ENCODE measurements at places on chromosomes 3 and 15. TPM values are rescaled to one million over a fixed set of nuclear protein-coding genes. Genes with fewer than 3 reads are reported as not detected.
A peak's percentile ranks its signal among the peaks of the same experiment; 100 is the strongest.

NANOGP8 gene
- total RNA-seq = 0.46 TPM

DNAH1 gene
- 13.8 TPM for total RNA-seq

TEX9 gene
- 12.8 TPM for total RNA-seq

ATP10A gene
- 19.8 TPM for total RNA-seq

CASR gene
- 54.0 TPM for total RNA-seq

ECE2 gene
- 0.14 TPM for total RNA-seq

FAM227B gene
- 6.0 TPM for total RNA-seq

SHC4 gene
- 3.7 TPM for total RNA-seq

FAM107A gene
- total RNA-seq = 6.4 TPM

DNA sequence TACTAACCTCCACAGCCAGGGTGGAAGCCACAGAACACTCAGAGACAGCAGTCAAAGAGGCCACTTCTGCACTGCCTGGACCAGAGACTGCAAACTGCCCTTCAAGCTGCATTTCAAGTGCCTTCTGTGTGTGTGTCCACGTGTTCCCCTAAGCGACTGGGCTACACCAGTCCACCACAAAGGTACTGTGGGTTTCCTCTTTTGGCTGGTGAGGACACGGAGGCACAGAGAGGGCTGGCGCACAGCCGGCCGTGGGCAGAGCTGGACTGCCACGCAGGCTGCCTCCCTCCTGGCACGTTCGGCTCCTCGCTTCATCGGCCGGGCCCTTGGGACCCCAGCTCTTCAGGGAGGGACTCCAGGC is 60.9 kb downstream of the MGLL start:
- no peak for DNase-seq

- no peak for DNase-seq
Measured at GRCh38 chr3:88195951-88196434, 46.2 kb downstream of the C3orf38 start.

- DNase-seq = no peak
Measured at GRCh38 chr3:113643583-113643982, 52.9 kb downstream of the USF3 start.

DNA sequence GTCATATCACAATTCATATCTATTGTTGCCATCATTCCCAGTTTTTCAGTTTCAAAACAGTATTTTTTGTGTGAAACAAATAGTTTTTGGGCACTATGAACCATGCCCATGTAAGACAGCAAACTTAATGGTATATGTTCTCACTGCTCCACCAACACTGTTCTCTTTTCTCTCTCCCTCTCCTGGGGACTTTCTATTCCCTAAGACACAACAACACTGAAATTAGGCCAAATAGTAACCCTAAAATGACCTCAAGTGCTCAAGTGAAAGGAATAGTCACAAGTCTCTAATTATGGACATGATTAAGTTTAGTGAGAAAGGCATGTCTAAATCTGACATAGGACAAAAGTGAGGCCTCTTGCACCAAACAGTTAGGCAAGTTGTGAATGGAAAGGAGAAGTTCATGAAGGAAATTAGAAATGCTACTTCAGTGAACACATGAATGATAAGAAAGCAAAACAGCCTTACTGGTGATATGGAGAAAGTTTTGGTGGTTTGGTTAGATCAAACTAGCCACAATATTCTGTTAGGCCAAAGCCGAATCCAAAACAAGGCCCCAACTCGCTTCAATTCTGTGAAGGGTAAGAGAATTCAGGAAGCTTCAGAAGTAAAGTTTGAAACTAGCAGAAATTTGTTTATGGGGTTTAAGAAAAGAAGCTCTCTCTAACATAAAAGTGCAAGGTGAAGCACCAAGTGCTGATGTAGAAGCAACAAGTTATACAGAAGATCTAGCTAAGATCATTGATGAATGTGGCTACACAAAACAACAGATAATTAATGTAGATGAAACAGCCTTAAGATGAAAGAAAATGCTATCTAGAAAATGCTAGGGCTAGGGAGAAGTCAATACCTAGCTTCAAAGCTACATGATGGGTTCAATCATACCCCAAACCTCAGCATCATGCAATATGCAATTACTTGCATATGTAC is 104.2 kb downstream of the CBLB start:
- no peak for DNase-seq

GRCh38 chr3:192273001-192273696 is 454.2 kb downstream of the FGF12 start:
- DNase-seq = peak; percentile 10

- DNase-seq = no peak
Measured at GRCh38 chr3:106530367-106530766, 661.6 kb upstream of the CBLB start.

- no peak for DNase-seq
Measured at GRCh38 chr3:108389372-108389771, 93.0 kb downstream of the HHLA2 start.

DNA sequence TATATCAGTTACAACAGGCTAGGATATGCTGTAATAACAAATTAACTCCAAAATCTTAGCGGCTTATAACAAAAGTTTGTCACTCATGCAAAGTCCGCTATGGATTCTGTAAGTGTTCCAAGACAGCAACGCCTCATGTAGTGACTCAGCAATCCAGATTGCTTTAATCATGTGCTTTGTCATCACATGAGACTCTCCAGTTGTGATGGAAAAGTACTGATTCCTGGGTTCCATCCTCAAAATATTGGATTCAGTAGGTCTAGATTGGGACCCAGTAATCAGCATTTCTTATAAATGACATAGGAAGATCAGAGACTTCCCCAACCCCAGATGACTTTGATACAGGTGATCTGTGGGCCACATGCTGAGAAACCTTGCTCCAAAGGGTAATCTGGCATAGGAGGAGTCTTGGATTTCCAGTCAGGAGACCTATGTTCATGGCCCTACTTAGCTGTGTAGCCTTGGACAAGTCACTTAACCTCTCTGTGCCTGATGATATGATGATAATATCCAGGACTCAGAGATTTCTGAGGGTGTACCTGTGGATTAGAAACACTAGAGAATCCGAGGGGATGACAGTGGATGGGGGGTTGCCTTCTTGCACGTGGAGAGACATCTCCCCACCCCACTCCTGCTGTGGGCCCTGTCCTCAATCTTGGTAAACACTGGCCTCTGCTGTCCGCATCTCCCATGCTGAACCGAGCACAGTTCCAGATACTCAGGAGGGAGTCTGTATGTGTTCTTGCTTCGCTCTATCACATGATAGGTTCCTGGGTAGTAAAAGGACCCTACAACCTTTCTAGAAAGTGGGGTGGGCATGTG is 65.5 kb downstream of the CORO2B start:
- DNase-seq = no peak

GRCh38 chr3:153970741-153971347 is 150.3 kb upstream of the ARHGEF26 start:
- no peak for DNase-seq

DNA sequence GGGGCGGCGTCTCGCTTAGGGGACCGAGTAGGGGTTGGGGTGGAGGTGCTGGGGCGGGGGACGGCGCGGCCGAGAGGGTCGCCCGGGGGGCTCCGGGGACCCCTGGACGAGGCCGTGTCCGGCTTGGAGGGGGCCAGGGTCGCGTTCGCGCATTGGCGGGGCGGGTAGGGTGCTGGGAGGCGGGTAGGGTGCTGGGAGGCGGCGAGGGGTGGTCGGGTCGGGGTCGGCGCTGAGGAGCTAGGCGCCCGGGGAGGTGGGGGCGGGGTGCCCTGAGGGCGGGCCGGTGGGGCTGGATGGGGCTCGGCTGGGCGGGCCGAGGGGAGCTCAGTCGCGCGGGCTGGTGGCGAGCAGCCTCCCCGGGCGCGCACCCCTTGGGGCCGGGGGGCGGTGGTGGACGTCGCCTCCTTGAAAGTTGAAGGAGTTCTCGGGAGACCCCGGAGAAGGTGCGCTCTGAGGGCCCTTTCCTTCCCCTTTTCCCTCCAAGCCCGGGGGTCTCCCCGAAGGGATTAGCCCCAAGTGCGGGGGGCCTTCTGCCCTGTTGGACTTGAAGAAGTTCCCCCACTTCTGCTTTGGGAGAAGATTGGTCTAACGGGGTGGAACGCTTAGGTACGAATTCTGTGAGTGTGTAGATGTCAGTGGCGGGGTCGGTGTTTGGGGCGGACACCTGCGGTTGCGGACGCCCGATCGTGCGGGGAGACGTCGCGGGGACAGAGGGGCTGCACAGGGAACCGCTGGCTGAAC is 543 bp downstream of the MEF2A start:
- no peak for DNase-seq

GRCh38 chr3:13877911-13878280 is 2.0 kb downstream of the WNT7A start:
- DNase-seq = no peak

DNA sequence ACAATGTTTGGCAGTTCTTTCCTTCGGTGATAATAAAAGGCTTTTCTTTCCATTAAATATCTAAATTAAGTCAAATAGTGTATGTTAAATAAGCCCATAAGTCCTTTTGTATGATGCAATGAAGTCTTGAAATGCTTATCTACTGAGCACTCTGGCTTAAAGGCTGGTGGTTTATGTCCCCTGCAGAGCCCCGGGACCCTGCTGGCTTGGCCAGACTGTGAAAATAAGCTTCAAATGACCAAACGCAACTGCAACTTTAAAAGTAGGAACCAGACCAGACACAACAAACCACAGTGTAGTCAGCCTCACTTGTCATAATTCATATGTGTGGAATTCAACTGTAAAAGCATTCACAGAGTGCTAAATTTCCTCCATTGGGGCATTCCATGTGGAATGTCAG is 72.5 kb downstream of the FOXP1 start:
- no peak for DNase-seq

- peak; percentile 17 for DNase-seq
Measured at GRCh38 chr3:43894176-43895049, 203.7 kb downstream of the ABHD5 start.

- no peak for DNase-seq
Measured at GRCh38 chr3:184334470-184335158, 2.8 kb upstream of the FAM131A start.

DNA sequence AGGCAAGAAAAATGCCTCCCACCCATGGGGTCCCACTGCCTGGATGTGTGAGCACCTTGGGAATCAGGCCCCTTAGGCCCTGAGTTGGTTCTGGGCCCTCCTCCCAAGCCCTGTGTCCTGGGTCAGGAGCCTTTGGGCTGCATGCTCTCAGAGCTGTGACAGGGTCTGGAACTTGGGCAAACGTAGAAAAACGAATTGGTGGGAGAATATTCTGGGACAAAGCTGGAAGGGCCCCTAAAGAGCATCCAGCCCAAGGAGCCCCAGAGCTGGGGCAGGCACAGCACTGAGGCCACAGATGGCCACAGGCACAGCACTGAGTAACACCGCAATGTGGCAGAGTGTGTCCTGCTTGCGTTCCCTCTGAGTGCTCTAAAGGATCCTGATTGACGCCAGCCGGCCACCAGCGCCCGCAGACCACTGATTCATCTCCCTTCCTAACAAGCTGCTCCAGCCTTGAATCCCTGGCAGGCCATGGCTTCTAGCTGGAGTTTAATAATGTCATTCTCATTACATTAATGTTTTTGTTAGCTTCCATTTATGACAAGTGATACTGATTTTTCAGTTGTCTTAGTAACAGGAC is 18.6 kb upstream of the SEC13 start:
- DNase-seq = no peak

GRCh38 chr3:193207290-193208273 is 33.4 kb upstream of the PLAAT1 start:
- peak; percentile 23 for DNase-seq

GRCh38 chr3:5255404-5256344 is 68.2 kb downstream of the EDEM1 start:
- no peak for DNase-seq

- peak; percentile 39 for DNase-seq
Measured at GRCh38 chr15:77004189-77004588, 9.3 kb downstream of the PSTPIP1 start.

GRCh38 chr3:167346171-167346570 is 33.9 kb downstream of the ZBBX start:
- no peak for DNase-seq

DNA sequence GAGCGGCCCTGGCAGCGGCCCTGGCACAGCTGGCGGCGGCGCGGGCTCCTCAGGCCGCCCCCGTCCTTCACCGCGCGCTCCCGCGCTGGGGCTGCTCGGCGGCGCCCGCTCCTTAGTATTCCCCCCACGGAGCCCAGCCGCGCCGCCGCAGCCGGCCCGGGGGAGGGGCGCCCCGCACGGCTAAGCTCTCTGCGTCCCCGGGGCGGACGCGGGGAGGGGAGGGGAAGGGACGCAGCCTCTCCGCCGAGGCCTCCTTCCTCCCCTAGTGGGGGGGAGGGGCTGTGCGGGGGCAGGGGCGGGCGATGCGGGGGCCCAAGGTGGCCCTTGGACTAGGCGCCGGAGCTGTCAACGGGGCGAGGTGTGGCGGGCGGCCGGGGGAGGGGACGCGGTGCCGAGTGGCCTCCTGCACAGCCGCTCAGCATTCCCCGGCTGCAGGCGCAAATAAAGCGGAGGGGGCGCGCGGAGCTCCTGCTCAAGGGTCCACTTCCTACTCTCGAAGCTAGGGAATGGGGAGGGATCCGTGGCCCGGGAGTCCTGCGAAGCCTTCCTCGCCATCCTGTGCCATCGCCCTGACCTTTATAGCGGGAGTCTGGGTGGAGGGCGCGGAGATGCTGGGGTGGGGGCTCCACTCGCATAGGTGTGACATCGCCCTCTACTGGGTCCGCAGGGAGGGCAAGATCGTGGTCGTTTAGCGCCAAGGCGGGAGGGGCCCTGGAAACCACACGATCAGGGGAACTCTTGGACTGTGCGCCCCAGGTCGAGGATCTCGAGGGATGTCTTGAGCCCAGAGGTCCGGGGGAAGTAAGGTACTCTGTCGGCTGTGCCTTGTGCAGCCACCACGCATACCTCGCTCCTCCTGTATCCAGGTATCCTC is 22.2 kb downstream of the EPHB3 start:
- no peak for DNase-seq

- DNase-seq = no peak
Measured at GRCh38 chr15:40346579-40347558, 4.0 kb upstream of the PHGR1 start.

DNA sequence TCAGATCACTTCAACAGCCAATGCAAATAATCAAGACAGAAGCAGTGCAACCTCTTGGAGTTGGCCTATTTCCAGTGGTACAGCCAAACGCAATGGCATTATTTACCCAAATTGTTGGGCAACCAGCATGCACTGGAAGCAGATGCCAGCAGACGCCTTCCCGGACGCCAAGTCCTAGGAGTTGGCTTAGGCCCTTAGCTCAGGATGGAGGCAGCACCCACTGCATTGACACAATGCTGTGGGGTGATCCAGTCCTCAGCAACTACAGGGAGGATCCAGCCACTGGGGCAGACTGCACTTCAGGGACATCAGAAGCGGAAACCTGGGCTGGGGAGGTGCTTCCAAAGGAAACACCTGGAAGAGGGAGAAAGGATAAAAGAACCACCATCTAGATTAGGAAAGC is 290.4 kb downstream of the FAM43A start:
- no peak for DNase-seq

GRCh38 chr15:60544581-60545264 is 65.8 kb upstream of the ICE2 start:
- no peak for DNase-seq

- DNase-seq = no peak
Measured at GRCh38 chr3:71226565-71227269, 356.8 kb downstream of the FOXP1 start.

DNA sequence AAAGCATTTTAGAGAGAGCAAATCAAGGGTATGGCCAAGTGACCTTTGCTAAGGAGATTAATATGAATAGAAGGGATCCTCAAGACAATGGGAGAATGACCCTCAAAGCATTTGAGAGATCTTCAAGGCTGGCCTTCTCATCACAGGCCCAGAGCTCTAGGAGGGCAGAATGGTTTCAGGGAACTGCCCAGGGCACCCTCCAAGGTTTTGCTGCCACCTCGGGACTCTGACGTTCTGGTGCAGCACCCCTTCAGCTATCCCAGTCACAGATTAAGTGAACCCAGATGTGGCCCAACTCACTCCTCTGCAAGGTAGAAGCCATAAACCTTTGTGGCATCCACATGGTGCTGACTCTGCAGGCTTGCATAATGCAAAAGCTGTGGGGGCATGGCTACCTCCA is 209.3 kb downstream of the TLE3 start:
- no peak for DNase-seq

- DNase-seq = no peak
Measured at GRCh38 chr3:132145833-132146232, 111.0 kb upstream of the CPNE4 start.

Data from mucosa of gallbladder (tissue), 1 donor.